LNCaP clone FGC (cell line): ENCODE measurements at places on chromosomes 4 and X.

DNA sequence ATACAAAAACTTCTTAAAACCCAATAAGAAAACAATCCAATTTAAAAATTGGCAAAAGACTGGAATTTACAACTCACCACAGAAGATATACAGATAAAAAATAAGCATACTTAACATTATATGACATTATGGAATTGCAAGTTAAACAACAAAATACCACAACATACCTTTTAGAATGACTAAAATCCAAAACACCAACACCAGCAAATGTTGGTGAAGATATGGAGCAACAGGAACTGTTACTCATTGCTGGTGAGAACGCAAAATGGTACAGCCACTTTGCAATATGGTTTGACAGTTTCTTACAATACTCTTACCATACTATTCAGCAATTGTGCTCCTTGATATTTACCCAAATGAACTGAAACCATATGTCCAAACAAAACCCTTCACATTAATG is 112.4 kb downstream of the ADGRL3 start:
- DNase-seq = no peak

DNA sequence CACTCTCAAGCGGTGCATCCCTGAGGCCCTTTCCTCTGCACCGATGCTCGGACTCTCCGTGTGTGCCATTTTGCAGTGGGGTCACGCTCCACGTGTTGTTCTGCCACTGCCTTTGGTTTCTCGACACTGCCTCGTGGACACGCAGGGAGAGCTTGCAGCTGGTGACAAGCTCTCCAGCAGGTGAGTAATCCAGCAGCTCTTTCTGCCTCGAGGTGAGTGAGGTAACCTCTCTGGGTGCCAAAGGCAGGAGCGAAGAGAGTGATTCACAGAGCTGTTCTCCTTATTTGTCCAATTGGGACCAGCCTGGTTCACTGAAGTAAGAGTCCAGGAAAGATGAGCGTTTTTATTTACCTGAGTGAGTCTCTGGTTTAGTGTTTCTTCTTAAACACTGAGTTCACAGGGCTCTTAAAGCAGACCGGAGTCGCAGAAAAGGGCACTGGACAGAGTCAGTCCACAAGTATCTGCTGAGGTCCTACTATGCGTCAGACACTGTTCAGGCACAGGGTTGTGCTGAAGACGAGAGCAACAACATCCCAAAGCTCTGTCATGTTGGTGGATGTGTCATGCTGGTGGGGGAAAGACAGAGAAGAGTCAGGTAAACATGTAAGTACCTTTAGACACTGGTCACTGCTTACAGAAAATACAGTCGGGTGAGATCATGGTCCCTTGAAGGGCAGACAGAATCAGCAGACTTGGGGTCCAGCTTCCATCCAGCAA is 61.8 kb downstream of the FHDC1 start:
- no peak for DNase-seq

GRCh38 chr4:73614311-73614867 is 5.8 kb downstream of the RASSF6 start:
- DNase-seq = peak; percentile 63

GRCh38 chr4:178414881-178415446 is 972.7 kb upstream of the AGA start:
- no peak for DNase-seq

DNA sequence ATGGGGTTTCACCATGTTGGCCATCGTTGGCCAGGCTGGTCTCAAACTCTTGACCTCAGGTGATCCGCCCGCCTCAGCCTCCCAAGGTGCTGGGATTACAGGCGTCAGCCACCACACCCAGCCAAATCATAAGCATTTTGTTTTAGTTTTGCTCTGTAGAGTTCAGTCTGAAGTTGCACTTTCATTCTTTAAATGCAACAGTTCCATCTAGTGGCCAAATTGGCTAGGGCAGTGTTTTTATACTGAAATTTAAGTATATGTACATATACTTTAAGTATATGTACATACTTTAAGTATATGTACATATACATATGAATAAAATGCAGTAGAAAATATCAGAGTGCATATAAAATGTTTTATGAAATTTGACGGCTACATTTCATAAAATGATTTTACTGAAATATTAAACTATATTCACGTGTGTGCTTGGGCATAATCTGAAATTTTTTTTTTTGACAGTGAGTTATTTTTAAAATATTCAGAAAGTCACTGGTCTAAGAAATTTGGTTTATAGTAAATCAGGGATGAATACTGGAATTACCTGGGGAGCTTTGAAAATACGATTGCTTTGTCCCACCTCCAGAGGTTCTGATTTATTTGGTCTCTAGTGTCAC is 145.5 kb downstream of the NWD2 start:
- peak; percentile 46 for DNase-seq

DNA sequence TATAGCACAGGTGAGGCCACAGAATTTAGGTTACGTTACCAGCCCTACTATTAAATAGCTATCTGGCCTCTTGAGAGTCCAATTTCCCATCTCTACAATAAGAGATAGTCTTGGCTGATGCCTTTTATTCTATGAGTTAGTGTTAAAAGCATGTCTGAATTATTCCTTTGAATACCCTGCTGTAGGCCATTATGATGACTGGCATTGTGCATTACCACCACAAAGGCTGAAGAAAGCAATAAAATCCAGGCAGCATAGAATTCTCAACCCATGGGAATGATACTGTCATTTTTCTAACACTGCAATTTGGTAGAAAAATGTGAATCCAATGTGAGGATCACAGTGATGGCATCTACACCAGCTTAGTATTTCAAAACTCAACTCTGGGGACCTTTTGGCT is 51.4 kb downstream of the OTC start:
- DNase-seq = no peak

GRCh38 chrX:34877436-34877835 is 65.2 kb upstream of the FAM47B start:
- DNase-seq = no peak

DNA sequence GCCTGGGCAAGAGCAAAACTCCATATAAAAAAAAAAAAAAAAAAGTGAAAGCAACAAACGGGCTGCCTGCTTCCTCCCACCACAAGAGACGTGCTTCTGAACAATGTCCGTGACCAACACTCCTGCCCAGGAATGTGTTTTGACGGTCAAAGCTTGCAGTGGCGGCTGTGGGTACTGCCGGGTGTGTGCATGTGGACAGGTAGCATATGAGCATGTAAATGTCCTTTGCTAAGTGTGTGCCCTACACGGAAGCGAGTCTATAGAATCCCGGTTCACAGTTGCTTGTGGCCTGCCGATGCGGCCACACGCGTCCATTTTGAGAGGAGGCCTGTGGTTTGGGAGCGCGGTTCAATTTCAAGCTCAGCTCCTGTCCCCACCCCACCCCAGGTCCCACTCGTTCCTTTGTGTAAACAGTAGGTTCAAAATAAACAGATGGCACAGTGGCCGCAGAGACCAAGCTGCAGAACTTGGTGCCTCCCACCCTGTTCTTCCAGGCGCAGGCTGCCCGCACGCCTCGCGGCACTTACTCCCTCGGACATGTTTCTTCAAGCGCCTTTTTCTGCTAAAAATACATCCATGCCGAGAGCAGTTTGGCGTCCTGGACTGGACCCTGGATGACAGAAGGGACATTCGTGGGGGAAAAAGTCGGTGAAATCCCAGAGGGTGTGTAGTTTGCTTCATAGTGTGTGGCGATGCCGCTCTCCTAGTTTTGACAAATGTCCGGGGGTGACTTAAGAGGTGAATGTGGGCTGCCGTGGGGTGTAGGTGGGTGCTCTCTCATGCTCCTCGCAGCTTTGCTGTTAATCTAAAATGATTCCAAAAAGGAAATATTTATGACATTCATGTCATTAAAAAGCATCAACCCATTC is 11.5 kb upstream of the NKX1-1 start:
- no peak for DNase-seq

GRCh38 chr4:141307241-141307689 is 86.6 kb downstream of the ZNF330 start:
- DNase-seq = peak; percentile 30

GRCh38 chr4:163263606-163264005 is 68.8 kb downstream of the NPY1R start:
- DNase-seq = no peak

- DNase-seq = no peak
These were observed 3.8 kb upstream of the NSG1 start for GRCh38 chr4:4383085-4383484.

DNA sequence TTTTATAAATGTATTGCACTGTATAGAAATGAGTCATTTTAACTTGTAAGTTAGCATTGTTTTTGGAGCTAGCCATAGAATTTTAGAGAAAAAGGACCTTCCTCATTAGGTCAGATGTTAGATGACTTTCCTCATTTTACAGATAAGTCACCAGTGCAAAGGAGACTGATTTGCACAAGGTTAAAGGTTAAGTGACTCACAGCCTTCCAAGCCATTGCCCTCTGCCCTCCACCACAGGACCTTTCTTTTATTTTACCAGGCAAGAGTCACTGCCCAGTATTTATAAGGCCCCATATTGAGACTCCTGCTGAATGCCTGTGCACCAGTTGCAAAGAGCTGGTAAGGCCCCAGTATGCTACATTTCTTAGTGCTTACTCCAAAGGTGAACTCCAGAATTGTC is 4.2 kb upstream of the ABCG2 start:
- no peak for DNase-seq

- DNase-seq = peak; percentile 61
These were observed 84.3 kb upstream of the PSAPL1 start for GRCh38 chr4:7518871-7519637.
